ENCODE measurements at places on chromosomes 11 and 22.

- DNase-seq = no peak
Measured at GRCh38 chr11:83181815-83182214, 11.7 kb upstream of the ANKRD42 start.

GRCh38 chr22:49968831-49969661, 8.5 kb downstream of the PIM3 start:
- DNase-seq = no peak

- DNase-seq = no peak
Measured at GRCh38 chr11:90874281-90874680, 651.4 kb upstream of the CHORDC1 start.

- DNase-seq = peak; percentile 90
Measured at GRCh38 chr11:118621071-118621783, 13.8 kb downstream of the PHLDB1 start.

DNA sequence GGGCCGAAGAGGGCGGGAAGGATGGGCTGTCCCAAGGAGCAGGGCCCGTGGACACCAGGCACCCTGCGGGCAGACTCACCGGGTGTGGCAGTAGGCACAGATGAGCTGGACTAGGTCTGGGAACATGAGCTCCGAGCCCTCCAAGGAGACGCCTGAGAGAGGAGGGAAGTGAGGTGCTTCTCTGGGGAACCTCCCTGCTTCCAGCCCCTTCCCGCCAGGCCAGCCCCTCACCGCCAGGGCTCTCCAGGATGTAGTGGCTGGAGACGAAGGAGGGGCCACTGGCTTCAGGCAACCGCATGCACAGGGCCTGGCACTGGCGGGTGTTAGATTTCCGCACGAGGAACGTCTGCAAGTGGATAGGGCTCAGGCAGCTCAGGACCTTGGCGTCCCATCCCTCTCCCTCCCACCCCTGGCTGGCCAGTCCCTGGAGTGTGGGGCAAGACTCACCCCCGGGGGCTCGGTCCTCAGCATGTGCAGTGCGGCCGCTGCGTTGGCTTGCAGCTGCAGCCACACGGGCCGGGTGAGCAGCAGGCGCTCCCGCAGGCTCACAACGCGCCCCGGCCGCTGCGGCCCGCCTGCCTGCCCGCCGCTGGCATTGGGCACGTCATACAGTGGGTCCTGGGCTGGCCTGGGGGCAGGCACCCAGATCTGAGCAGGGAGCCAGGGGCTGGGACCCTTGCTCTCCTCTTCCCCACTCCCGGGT, 552 bp downstream of the RIN1 start:
- no peak for DNase-seq

DNA sequence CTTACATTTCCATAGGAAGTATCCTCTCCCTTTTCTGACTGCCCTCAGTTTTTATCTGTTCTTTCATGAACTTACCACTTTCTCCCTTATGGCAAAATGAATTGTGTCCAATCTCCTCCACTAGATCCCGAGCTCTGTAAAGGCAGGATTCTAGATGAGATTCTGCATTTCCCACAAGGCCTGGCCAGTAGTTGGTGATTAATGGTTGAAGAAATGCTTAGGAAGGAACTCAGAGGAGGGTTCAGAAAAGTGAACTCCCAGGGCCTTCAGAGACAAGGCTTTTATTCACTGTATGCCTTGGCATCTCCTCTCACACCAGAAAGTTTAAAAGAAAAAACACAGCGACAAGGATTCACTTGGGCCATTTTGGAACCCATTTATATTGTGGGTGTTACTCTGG, 66.2 kb downstream of the CCDC81 start:
- DNase-seq = no peak

DNA sequence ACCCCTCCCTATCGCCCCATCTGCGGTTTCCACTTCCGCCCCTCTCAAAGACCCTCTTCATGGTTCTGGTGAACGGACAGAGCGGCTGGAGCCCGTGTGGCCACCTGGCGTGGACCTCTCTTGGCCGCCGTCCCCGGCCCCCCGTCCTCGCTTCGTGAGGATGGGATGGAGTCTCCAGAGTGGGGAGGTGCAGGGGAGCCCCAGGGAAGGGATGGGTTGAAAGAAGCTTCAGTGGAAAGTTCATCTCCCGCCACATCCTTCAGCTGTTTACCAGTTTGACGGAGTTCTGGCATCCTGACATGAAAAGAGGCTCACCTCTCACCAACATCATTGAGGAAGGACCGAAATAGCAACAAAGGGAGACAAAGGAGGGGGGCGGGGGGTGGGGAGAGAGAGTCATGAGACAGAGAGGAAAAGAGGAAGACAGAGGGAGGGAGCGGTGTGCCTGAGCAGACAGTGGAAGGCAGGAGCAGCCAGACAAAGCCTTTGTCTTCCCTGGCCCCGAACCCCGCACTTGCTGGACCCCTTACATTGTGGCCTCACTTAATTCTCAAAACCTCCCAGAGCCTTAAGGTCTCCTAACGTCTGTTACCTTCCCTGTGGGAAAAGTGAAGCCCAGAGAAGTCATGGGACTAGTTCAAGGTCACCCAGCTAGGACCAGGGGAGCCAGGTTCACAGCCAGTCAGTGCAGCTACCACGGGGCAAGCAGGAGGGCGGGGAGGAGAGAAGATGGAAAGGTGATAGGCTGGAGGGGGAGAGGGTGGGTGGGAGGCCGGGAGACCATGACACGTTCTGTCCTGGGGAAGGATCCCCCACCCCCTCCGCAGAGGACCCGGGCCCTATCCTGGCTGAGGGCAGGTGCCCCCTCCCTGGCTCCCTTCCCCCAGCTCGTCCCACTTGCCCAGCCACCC, 54.9 kb downstream of the CD6 start:
- DNase-seq = no peak

- no peak for DNase-seq
Measured at GRCh38 chr22:43126501-43127165, 16.1 kb downstream of the BIK start.

DNA sequence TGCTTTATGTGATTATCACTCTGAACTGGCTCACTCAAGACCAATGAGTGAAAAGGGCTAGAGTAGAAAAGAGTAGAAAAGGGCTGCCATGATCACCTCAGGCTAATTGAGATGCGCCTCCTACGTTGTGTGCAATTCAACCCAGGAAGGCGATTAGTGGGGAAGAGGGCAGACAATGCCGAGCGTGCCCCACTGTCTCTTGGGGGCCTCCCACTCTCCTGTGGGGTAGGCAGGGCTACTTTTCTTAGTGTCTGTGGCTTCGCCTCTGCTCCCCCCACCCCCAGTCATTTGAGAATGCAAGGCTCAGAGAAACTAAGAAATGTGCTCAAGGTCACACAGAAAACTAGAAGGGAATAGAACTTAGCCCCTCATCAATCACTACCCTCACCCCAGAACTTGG, 57.7 kb upstream of the RASD2 start:
- no peak for DNase-seq

GRCh38 chr11:32006799-32007388, 84.0 kb upstream of the RCN1 start:
- DNase-seq = no peak

DNA sequence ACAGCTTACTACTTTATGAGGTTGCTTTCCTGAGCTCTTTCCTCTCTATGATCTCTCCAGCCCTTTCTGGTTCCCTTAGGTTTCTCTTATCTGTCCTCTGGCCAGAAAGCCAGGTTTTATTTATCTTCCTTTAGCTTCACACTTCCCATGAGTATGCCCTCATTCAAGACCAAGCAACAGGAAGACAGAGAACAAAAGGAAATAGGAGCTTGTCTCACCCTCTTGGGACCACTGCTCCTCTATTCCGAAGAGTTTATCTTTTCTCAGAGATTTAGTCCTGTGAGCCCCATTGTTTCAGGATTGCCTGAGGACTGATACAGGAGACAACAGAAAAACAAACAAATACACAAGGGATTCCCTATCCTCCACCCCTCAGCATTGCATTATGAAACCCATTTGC, 62.4 kb upstream of the CCDC179 start:
- DNase-seq = peak; percentile 71

DNA sequence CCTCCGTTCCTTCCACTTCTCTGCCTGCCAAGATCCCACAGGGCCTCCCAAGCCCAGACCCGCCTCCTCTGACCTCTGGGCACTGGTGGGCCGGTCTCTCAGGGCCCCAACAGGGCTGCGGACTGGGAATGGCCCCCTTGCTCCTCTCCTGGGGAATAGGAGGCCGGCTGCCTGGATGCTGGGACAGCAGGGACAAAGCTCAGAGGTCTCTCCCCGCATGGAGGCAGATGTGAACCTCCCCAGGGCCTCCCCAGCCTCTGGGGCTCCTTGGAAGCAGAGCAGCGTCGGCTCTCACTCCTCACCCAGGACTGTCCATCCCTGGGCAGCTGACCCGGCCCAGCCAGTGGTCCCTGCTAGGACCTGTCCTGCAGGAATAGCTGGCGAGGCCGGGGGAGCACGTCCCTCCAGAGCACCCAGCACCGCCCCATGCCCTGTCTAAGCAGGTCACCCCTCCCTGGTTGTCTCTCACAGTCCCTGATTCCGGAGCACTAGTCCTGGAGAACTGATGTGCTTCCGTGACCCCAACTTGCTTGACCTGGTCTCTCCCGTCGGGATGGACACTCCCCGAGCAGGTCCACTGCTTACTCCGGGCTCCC, 85.8 kb downstream of the RTL6 start:
- DNase-seq = no peak

- DNase-seq = no peak
Measured at GRCh38 chr11:8261291-8261690, 2.4 kb downstream of the LMO1 start.

GRCh38 chr11:36051235-36052144, 107.6 kb downstream of the LDLRAD3 start:
- DNase-seq = no peak

- DNase-seq = no peak
Measured at GRCh38 chr11:128328955-128329551, 258.3 kb downstream of the ETS1 start.

- no peak for DNase-seq
Measured at GRCh38 chr11:128198216-128198772, 389.1 kb downstream of the ETS1 start.

DNA sequence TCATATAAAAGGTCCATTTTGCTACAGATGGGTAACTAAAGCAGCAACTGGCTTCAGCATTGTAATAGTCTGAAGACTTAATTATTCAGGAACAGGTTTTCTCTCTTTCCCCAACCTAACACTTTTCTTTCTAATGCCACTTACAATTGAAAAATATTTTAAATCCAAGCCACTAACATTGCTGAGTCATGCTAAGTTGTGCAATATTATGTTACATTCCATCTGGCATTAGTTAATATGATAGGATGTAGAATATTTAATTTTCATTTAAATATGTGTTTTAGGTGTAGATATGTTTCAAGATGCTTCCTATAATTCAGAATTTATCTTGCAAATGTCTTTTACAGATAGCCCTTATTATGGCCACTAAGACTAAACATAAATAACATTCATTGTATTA, 98.6 kb downstream of the KIF18A start:
- DNase-seq = no peak

DNA sequence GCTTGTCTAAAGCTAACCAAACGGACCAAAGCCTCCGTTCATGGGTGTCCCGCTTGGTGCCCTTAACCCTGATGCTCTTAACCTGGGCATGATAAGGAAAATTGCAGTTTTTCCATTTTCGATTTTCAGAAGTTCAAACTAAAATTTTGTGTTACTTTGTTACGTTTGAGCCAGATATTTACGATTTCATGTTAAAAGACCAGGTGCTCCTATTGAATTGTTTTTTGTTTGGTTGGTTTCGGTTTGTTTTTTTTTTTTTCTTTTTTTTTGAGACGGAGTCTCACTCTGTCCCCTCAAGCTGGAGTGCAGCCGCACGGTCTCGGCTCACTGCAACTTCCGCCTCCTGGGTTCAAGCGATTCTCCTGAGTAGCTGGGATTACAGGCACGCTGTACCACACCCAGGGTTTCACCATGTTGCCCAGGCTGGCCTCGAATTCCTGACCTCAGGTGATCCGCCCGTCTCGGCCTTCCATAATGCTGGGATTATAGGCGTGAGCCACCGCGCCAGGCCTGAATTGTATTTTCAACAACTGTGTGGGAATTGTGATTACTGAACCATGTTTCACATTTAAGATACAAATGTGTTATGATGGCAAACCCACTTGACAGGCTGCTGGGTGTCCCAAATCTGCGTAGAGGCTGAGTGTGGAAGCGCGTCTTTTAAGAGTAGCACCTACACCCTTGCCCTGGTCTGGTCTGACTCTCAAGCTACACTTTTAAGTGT, 864 bp upstream of the USP28 start:
- no peak for DNase-seq

- DNase-seq = no peak
Measured at GRCh38 chr11:134441706-134442105, 29.7 kb upstream of the B3GAT1 start.

DNA sequence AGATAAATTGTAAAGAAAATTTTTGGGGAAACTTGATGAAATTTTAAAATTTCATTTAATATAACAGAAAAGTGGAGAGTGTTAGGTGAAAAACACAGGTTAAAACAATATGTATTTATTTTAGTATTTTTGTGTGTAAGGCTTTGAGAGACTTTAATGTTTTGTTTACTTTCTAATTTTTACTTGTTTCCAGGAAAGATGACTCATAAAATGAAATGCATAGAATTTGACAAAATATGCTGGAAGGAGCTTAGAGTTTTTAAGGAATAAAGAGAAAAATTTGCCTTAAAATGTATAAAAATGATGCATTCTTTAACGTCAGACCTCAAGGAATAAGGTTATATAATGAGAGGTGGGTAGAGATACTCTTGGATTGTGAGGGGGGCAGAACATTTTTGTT, 1205.1 kb upstream of the CNTN5 start:
- DNase-seq = no peak

GRCh38 chr11:66867425-66868040, 10.7 kb downstream of the LRFN4 start:
- DNase-seq = no peak

GRCh38 chr11:76588455-76589325, 81.9 kb downstream of the LRRC32 start:
- no peak for DNase-seq

DNA sequence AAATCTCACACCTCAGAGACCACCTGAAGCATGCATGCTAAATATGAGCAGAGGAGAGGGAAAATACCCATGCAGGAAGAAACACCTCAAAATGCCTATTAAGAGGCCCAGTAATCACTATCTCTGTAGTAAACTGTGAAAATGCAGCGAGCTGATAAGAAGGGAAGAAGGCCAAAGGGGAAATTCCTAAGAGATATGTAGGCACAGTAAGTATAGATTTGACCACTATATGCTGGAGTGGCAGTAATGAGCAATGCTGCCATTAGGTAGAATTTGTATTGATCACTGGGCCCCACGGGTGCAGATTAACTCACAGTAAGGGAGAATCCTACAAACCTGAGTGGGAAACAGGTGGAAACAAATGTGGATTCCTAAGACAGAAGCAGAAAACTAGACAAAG, 1813.1 kb upstream of the RAG2 start:
- no peak for DNase-seq

- no peak for DNase-seq
Measured at GRCh38 chr11:106426696-106427095, 349.2 kb downstream of the AASDHPPT start.

DNA sequence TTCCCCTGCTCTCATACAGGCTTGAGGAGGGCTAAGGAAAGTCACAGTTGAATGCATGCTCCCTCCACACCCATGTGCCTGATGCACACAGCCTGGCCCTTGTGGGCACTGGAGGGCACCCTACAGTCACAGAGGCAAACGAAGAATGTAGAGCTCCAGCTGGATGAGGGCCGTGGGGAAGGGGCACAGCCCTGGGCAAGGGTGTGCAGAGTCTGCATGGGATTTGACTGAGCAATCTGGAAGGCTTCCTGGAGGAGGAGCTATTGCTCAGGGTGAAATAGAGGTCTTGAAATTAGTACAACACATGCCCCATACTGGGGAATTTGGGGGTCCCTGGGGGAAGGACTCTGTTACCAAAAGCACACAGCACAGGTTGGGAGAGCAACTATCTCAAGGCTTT, 64.0 kb downstream of the KCNQ1 start:
- DNase-seq = no peak

GRCh38 chr11:65298655-65299179, 15.9 kb upstream of the CDC42EP2 start:
- no peak for DNase-seq

- DNase-seq = no peak
Measured at GRCh38 chr11:34481307-34481706, 32.3 kb downstream of the ELF5 start.

Measured in NCI-H345 (cell line).